Thoracic aorta (tissue), 2 donors: ENCODE measurements at places on chromosomes 1 and 21. TPM values are rescaled to one million over a fixed set of nuclear protein-coding genes. Genes with fewer than 3 reads are reported as not detected.

GRCh38 chr1:222665964-222666363, 46.3 kb downstream of the AIDA start:
- no peak for DNase-seq

GRCh38 chr1:5351366-5351765, 640.9 kb downstream of the NPHP4 start:
- no peak for DNase-seq

L1TD1 gene
- 0.63 TPM for total RNA-seq

HSD11B1 gene
- 15.7 TPM for total RNA-seq

GRCh38 chr1:2213576-2214505, 14.3 kb upstream of the SKI start:
- DNase-seq = peak; percentile 63

CHRM3 gene
- total RNA-seq = 4.2 TPM

DNA sequence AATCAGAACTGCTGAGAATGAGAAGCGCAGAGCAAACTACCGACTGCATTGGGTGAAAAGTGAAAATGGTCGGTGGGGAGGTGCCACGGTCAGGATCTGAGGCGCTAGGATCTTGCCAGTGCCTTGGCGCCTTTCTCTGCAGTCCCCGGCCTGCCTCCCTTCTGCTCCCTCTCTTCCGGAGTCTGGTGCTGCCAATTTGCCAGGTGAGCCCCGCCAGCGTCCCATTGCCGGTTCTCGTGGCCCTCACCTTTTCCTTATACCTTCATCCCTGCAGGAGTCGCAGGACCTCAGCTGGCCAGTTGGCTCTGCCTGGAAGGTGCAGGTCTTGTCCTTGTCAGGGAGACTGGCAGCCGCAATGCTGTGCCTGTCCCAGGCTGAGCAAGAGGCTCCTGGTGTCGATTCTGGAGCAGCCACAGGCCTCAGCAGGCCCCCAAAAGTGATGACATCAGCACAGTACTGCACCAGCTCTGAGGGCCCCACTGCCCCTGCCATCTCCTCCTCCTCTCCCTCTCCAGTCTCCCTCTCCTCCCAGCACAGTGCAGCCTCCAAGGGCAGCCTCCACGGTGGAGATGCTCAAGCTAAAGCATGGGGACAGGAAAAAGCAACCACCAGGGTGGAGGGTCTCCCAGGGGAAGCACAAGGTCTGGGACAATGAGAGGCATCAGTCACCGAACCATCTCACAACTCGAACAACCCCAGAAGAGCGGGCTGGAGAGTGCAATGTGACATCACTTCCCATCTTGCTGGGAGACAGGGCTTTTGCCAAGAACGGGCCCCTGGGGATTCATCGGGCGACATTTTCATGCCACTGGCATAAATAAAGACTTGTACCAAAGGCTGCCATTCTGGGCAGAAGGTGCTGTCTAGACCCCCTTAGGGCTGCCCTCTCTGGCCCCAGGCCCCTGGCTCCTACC, 37.1 kb upstream of the H6PD start:
- no peak for DNase-seq

GRCh38 chr1:248924696-248925532, 18.9 kb downstream of the PGBD2 start:
- DNase-seq = no peak
